ENCODE measurements at places on chromosomes 3 and 15. TPM values are rescaled to one million over a fixed set of nuclear protein-coding genes. Genes with fewer than 3 reads are reported as not detected.
A peak's percentile ranks its signal among the peaks of the same experiment; 100 is the strongest.

Gene CPLX3
- total RNA-seq, result not detected

Gene C3orf52
- 11.1 TPM for total RNA-seq

Gene MASP1
- total RNA-seq, result 1.0 TPM

GRCh38 chr3:13835246-13835645, 44.6 kb downstream of the WNT7A start:
- H3K27ac ChIP-seq, result no peak overlapping the region
- no peaks in the 10 kb centered on the region for H3K4me1 ChIP-seq
- H3K27me3 ChIP-seq, result no peaks in the 10 kb centered on the region
- H3K4me3 ChIP-seq, result no peak overlapping the region
- no peaks in the 10 kb centered on the region for H3K36me3 ChIP-seq

GRCh38 chr3:114496466-114496865, 202.6 kb downstream of the TIGIT start:
- H3K4me1 ChIP-seq, result no peaks in the 10 kb centered on the region
- no peaks in the 10 kb centered on the region for H3K27me3 ChIP-seq
- DNase-seq, result no peak
- H3K4me3 ChIP-seq, result no peak overlapping the region

- peaks cover 15% of the 10 kb centered on the region for H3K4me1 ChIP-seq
- H3K27ac ChIP-seq, result peak overlapping the region; percentile 100
- H3K27me3 ChIP-seq, result no peaks in the 10 kb centered on the region
- peaks cover 4% of the 10 kb centered on the region for H3K36me3 ChIP-seq
- H3K4me3 ChIP-seq, result no peak overlapping the region
- no peak for DNase-seq
Observed at GRCh38 chr3:76039431-76039830, 254.1 kb upstream of the ZNF717 start.

GRCh38 chr3:27467545-27467944, 16.6 kb downstream of the SLC4A7 start:
- no peaks in the 10 kb centered on the region for H3K4me1 ChIP-seq
- DNase-seq, result no peak
- no peak overlapping the region for H3K27ac ChIP-seq
- H3K27me3 ChIP-seq, result no peaks in the 10 kb centered on the region
- no peak overlapping the region for H3K4me3 ChIP-seq
- peaks cover 11% of the 10 kb centered on the region for H3K36me3 ChIP-seq

- H3K4me1 ChIP-seq, result no peaks in the 10 kb centered on the region
- no peaks in the 10 kb centered on the region for H3K27me3 ChIP-seq
- DNase-seq, result no peak
- H3K27ac ChIP-seq, result peak overlapping the region; percentile 28
- H3K36me3 ChIP-seq, result no peaks in the 10 kb centered on the region
Observed at GRCh38 chr15:80060356-80061006, 1.0 kb downstream of the ZFAND6 start.

- no peaks in the 10 kb centered on the region for H3K4me1 ChIP-seq
- H3K27ac ChIP-seq, result no peak overlapping the region
- no peaks in the 10 kb centered on the region for H3K27me3 ChIP-seq
- peak overlapping the region; percentile 90 for H3K4me3 ChIP-seq
- no peaks in the 10 kb centered on the region for H3K36me3 ChIP-seq
Observed at GRCh38 chr3:143972155-143972504, 507 bp downstream of the DIPK2A start.

DNA sequence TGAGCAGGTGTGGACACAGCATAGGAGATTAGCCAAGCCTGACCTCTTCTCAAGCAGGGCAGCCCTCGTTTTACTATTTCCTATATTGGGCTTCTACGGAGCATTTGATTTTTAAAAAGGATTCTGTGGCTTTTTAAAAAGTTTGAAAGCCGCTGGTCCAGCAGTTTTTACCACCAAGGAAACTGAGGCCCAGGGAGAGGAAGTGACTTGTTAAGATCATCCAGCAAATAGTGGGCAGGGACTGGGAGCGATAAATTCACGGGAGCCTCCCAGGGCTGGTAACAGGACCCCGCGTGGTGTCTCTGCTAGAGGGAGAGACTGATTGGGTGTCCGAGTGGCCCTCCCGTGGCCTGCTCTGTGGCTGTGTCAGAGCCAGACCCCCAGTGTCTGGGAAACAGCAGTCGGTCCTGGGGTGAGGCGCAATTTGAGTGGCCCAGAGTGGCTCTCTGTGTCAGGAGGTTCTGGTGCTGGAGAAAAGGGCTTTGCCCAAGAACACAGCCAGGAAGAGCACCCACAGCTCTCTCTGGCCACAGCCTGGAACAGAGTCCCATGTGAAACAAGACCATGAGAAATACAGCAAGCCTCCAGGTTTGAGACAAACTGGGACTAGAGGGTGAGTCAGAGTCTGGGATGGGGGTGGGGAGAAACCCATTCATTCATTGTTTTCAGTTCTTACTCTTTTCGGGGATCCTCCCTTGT, 4.2 kb downstream of the FURIN start:
- no peak overlapping the region for H3K27ac ChIP-seq
- peak overlapping the region; percentile 81 for H3K4me3 ChIP-seq
- H3K27me3 ChIP-seq, result no peaks in the 10 kb centered on the region
- peak; percentile 30 for DNase-seq
- H3K36me3 ChIP-seq, result peaks cover 10% of the 10 kb centered on the region

- no peaks in the 10 kb centered on the region for H3K27me3 ChIP-seq
- H3K4me1 ChIP-seq, result no peaks in the 10 kb centered on the region
- no peak overlapping the region for H3K4me3 ChIP-seq
- H3K36me3 ChIP-seq, result no peaks in the 10 kb centered on the region
- DNase-seq, result no peak
Observed at GRCh38 chr3:185332026-185332735, 30.8 kb upstream of the MAP3K13 start.

DNA sequence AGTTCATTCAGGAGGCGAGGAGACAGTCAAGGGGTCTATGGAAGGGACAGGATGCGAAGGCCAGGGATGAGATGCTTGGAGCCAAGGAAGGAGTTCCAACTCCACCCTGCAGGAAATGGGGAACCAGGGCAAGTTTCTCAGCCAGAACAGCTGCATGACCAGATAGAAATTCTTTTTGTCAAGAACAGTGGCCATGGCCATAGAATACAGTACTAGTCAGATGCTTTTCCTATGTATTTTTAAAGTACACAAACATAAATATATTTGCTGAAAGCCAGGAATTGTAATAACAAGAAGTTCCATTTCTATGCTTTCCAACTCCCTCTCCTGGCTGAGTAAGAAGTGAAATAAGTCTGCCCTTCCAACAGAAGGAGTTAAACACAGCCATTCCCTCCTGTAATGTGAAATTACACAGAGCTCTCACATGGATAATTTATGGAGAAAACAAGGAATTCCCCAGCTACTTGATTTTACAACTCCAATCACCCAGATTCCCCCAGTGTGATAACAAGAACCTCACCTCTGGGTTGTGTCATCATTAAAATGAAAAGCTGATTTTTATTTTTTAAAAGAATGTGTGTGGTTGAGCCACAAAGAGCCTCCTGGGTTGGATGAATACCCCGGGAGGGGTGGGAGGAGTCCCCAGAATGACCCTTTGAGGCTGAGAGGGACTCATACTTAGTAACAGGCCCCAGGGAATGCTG, 124.6 kb upstream of the ARHGEF3 start:
- no peak overlapping the region for H3K4me3 ChIP-seq
- no peak overlapping the region for H3K27ac ChIP-seq
- H3K27me3 ChIP-seq, result no peaks in the 10 kb centered on the region
- no peaks in the 10 kb centered on the region for H3K36me3 ChIP-seq

DNA sequence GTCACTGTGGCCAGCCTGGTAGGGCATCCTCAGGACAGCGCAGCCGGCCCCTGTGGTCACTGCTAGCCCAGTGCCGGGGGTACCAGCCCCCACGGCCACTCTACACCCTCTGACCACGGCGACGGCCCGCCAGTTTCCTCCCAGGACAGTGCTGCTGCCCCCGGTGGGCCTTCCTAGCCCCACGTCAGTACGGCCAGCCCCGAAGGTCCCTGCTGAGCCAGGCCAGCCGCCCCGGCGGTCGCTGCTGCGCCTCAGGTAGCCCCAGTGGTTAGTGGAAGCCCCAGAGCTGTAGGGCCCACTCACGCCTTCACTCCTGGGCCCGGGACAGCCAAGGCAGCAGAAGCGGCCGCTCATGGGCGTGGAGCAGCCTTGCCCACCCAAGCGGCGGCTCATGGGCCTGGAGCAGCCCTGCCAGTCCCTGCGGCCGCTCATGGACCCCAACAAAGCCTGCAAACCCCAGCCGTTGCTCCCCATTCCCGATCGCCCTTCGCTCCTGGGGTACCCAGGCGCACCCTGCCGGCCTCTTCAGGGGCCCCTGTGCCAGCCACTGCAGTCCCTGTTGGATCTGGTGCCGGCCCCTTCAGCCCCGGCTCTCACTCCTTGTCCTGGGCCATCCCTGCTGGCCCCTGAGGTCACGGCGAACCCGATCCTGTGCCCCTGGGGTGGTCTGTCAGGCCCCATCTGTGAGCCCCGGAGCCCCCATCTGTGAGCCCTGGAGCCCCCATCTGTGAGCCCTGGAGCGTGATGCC, 9.5 kb upstream of the ROPN1B start:
- no peaks in the 10 kb centered on the region for H3K27me3 ChIP-seq
- H3K36me3 ChIP-seq, result no peaks in the 10 kb centered on the region
- no peak overlapping the region for H3K4me3 ChIP-seq
- no peak overlapping the region for H3K27ac ChIP-seq
- no peaks in the 10 kb centered on the region for H3K4me1 ChIP-seq

DNA sequence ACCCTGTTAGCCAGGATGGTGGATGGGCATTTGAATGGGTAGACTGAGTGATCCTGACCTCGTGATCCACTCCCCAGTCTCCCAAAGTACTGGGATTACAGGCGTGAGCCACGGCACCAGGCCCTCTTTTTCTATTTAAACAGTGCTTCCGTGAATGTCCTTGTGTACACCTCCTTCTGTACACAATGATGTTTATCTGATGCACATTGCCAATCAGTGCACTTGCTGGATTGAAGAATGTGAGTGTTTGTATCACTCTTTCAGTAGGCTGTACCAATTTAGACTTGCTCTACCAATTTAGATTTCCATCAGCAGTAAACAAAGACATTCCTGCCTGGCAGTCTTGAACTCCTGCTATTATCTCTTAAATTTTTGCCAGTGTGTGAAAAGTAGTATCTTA, 8.9 kb upstream of the ZNF619 start:
- no peak for DNase-seq
- no peaks in the 10 kb centered on the region for H3K27me3 ChIP-seq
- no peak overlapping the region for H3K4me3 ChIP-seq
- H3K4me1 ChIP-seq, result no peaks in the 10 kb centered on the region

DNA sequence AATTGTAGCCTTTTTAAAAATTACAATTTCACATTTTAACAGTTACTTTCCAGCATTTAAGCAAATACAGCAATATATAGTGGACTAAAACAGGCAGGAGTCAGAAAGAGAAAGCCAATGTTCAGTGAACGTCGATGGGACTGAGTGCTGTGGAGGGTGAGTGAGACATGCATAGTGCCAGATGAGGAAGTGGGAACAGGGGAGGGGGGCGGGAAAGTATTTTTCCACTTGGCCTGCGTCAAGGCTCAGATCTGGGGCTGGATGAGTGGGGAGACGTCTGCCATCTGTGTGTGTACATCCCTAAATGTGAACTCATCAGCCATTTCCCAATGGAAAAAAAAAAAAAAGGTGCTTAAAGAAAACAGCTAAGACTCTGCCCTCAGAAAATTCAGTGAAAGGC, 19.2 kb upstream of the RAD18 start:
- no peak overlapping the region for H3K27ac ChIP-seq
- DNase-seq, result no peak
- no peaks in the 10 kb centered on the region for H3K27me3 ChIP-seq
- 0 out of 3 replicates have a peak, but pooled peaks cover 1% of the 10 kb centered on the region for H3K36me3 ChIP-seq
- H3K4me1 ChIP-seq, result no peaks in the 10 kb centered on the region

GRCh38 chr3:13972679-13973379, 93.0 kb upstream of the WNT7A start:
- no peak overlapping the region for H3K27ac ChIP-seq
- no peaks in the 10 kb centered on the region for H3K27me3 ChIP-seq
- no peak for DNase-seq

Data from H9 (cell line).